NCI-H510A (cell line): ENCODE measurements at places on chromosomes 2 and 18.

DNA sequence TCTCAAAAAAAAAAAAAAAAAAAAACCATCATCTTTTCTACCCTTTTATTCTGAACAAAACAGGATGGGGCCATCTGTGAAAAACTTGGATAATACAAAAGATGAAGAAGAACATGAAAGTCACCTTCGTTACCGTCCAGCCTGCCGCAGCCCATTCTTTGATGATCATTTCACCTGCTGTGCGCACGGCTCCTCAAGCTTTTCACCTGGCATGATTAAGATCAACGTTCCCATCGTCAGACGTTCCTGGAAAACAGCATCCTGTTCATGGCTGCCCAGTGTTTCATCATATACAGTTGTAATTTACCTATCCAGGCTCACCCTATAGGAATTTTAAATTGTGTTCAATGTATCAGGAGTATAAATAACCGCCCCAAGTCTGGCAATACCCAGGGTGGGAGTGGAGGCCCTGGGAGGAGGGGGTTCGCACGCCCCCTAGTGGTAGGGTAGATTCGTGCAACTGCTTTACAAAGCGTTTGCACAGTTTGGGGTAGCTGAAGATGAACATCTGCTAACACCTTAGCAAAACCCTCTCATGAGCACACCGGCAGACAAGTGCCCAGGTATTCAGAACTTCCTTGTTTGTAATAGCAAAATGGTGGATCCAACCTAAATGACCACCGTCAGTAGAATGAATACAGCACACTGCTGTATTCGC lies 49.0 kb upstream of the GLI2 start:
- no peak for DNase-seq

GRCh38 chr2:18171191-18172139 lies 293.0 kb downstream of the KCNS3 start:
- no peak for DNase-seq

DNA sequence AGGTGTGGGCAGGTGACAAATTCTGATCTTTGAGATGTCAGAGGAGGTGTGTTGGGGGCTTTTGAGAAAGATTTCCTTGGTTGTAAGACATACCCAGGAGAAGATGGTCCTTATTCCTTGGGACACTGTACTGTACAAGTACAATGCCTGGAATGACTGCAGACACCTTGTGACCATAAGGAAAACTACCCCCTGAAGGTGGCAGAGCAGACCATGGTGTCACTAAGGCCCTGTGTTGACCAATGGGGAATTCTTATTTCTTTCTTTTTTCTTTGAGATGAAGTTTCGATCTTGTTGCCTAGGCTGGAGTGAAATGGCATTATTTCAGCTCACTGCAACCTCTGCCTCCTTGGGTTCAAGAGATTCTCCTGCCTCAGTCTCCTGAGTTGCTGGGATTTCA lies 4.4 kb upstream of the ANKRD29 start:
- DNase-seq: no peak

DNA sequence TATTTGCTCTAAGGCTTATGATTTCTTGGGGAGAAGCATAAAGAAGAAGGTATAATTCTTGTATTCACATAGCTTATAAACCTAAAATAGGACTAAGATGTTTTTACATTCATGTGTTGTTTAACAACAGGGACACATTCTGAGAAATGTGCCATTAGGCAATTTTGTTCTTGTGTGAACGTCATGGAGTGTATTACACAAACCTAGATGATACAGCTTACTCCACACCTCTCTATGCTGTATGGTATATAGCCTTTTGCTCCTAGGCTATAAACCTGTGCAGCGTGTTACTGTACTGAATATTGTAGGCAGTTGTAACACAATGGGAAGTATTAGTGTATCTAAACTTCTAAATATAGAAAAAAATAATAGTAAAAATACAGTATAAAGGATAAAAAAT lies 92.1 kb downstream of the PHLPP1 start:
- no peak for DNase-seq

GRCh38 chr2:62195421-62196277 lies at the start of gene B3GNT2:
Gene B3GNT2 (plus strand): TSS chr2:62196115. CDS start chr2:62222221, 26,106 bp downstream.
- DNase-seq: peak; percentile 72
